ENCODE measurements at places on chromosomes 6 and 20.

- no peak for DNase-seq
Measured at GRCh38 chr20:57417051-57417689, 26.0 kb downstream of the RBM38 start.

DNA sequence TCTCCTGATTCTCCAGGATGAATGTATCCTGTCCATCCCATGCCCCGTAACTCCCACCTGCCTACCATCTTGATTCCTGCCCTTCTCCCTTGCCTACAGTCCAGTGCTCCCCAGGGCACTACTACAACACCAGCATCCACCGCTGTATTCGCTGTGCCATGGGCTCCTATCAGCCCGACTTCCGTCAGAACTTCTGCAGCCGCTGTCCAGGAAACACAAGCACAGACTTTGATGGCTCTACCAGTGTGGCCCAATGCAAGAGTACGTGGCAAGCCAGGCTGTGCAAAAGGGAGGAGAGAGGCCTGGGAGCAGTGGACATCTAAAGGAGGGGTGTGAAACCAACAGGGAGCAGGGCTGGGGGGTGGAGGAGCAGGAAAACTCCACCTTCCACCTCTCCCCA, 15.0 kb upstream of the ZNF76 start:
- DNase-seq, result no peak

GRCh38 chr6:112234601-112235000, 19.8 kb downstream of the LAMA4 start:
- no peak for DNase-seq

DNA sequence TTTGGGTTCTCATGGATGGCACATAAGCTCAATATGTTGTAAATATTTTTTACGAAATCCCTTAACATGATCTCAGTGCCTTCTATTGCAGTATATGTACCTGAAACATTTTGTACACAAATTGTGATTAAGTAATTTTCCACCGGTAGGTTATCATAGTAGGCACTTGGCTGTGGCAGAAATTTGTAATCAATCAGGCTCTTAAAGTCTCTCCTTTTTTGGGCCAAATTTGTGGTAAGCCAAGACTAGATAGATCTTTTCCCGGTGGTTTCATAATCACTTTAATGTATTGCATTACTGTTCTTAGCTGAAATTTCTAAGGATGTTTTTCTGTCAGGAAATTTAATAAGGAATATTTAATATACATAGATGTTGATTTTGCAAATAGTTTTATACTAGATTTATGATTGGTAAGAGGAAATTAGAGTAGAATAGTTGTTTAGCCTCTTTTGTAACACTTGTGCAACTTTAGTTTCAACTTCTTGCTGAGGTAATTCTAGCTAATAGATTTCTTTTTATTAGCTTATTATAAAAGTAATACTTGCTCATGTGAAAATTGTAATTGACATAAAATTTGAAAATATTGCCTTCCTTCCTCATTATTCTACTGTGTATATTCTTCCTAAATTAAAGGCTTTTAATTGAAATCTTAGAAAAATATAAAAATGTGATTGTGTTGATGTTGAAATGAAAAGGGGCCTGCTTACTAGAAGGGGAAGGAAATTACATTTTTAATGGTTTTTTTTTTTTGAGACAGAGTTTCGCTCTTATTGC, 3.2 kb downstream of the PCMT1 start:
- DNase-seq, result no peak

DNA sequence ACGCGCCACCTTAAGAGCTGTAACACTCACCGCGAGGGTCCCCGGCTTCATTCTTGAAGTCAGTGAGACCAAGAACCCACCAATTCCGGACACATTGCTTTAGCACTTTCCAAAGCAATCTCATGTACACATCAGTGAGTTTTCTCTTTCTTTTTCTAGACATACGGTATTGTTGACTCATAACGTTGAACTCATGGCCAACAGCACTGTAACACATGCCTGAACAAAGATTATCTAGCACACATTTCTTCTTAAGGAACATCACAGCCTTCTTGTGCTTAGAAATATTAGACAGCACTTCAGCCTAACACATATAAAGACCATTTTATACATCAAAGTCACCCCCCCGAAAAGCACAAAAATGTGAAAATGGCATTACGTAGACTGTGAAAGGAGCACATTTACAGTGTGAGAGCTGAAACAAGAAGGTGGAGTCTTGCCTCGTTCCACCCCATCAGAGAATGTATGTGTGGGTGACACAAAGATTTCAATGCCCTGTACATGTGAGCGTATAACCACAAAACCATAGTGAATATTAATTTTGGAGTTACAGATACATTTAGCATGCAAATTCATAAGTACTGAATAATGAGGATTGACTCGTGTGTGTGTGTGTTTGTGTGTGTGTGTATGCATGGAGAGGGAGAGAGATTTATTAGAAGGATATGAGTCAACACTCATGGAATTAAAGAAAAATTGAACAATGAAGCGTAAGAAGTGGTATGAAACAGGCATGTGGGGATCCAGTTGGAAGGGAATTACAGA, 134.1 kb downstream of the FAM83B start:
- DNase-seq, result no peak
